Stimulated activated CD4-positive, alpha-beta T cell treated with anti-CD3 and anti-CD28 coated beads, Interleukin-1b, Interleukin-23, amount 100 ng/mL, for 24 hours (primary cell): ENCODE measurements at places on chromosomes 16 and 17.
A peak's percentile ranks its signal among the peaks of the same experiment; 100 is the strongest.

DNA sequence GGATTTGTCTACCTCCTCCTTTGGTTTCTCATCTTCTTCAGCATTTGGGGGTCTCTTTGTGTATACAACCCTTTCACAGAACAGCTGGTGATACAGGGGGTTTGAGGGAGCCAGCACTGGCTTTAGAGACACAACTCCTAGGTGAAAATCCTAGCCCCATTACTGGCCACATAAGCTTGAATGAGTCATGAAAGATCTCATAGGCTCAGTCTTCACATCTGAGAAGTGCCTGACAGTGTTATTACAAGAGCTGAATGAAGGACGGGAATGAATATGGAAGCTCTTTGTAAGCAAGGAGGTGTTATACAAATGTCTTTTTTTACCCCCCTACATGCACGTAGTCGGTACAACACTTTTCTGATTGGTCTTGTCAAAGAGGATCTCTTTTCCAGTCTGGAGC is 1.7 kb upstream of the B4GALNT2 start:
- DNase-seq, result no peak

- DNase-seq, result no peak
These were observed 13.4 kb downstream of the BCO1 start for GRCh38 chr16:81251871-81252270.

DNA sequence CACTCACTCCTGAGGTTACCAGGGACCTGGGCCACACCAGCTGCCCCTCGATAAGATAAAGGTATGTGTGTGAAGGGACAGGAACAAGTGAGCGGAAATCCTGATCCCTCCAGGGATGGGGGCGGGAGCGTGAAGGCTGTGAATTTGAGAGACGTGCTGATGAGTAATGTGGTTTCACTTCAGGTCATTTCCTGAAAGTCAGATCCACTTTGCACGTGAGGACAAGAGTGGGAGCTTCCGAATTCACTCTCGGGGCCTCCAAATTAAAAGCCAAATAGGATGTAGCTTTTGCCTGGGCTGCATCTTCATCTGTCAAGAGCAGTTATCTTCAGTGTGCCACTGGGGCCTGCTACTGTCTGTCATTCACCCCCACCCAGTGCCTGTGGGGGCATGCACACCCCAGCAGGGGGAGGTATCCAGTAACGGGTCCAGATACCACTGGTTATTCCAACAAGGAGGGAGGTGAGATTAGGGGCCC is 87.4 kb upstream of the LHX1 start:
- peak; percentile 28 for DNase-seq

DNA sequence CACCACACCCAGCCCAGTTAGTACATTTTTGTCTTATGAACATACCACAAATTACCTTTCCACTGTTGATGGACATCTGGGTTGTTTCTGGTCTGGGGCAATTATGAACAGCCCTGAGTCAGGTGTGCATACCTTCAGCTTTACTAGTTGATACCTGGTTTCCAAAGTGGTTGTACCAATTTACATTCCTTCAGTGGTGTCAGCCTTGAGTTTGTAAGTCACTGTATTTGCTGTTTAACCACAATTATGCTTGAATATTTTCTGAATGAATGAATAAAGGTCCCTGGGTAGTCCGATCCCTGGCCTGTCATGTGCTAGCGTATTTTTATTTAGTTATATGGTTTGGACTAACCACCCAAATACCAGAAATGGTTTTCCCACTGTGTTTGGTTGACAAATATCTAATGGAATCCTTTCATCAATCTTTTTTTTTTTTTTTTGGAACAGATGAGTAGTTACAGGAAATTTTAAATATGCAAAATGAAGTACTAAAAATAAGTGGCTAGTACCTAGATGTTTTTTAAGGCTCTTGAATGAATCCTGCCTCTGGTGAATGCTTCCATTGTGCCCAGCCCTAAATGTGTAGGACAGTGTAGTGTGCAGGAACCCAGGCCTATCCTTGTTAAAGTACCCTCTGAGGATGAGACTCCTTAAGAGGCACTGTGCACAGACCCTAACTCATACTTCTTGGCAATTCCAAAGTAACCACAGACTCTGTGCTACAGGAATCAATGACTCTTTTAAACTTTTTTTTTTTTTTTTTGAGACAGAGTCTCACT is 3.7 kb downstream of the DUSP14 start:
- no peak for DNase-seq

- no peak for DNase-seq
These were observed 25.8 kb upstream of the HS3ST2 start for GRCh38 chr16:22788193-22788530.
